LHCN-M2 (cell line): ENCODE measurements at places on chromosomes 7 and 10.

DNA sequence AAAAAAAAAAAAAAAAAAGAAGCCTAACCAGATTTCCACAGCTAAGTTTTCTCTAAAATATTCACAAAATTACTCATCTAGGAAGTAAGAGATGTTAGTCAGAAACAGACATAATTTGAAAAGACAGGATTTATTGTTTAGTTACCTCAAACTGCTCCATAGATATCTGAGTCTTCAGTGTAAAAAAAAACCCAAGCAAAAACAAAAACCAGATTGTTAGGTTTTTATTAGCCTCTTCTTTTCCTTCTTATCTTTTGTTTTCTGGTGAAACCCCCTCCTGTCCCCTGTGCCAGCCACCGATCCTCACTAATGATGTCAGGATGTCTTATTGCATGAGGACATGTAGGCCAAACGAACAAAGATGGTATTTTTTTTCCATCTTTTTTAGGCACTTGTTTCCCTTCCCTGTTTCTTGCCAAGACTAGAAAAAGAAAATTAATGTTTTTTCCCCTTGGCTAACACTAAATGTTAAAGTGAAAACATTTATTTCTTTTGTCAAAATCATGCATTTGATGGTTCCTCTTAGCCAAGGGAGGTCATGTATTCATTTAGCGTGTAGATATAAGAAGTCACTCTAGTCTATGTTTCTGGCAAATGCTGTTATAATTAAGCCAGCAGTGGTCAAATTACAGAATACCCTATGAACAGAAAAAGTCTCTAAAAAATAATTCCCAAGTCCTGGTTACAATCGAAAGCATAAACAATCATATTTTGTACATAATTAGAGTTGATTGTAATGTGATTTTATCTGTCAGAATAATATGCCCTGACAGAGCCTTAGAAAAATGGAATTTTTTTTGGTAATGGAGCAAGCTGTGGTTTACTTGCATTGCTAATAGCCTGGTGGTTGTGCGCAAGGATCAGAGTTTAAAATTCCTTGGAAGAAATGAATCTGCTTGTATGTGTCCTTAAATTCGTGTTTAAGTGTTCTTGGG lies 702.4 kb upstream of the FZD8 start:
- peak; percentile 29 for DNase-seq

- DNase-seq: no peak
Observed at GRCh38 chr10:107054469-107055156, 109.9 kb downstream of the SORCS1 start.

DNA sequence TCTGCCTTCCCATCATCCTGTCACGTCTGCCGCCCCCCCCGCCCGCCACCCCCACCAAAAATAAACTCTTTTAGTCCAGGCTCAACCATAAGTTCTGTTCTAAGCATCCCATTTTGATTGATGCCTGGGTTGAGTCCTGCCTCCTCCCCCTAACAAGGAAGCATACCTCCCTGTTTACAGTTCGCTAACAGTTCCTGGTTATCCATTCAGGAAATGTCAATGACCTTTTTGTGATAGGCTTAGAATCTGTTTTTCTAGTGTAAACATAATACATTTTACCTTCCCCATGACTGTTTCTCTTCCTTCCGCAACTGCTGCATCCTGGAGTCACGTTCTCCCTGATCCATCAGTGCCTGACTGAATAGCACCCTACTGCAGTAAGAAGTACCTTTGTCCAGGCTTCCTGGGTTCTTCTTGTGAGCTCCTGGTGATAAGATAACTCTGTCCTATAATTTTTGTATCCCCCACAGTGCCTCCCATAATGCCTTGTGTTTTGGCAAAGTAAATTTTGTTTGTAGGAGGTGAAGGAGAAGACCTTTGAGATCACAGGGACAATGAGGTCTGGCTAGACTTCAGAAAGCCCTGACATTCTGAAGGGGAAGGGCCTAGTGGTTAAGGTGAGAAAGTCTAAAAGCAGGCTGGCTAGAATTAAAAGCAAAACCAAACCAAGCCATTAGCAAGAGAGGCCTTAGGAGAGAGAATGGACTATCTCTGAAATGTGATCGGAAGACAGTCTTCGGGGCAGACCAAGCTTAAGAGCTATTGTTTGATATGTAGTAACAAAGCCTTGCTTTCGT lies 7.3 kb downstream of the AGFG2 start:
- DNase-seq: no peak

GRCh38 chr10:77939561-77940001 lies 13.0 kb upstream of the DLG5 start:
- DNase-seq: peak; percentile 54

- DNase-seq: peak; percentile 78
Observed at GRCh38 chr7:143512488-143513340, 35.0 kb downstream of the TAS2R41 start.

- DNase-seq: no peak
Observed at GRCh38 chr10:68092512-68092911, 16.8 kb upstream of the MYPN start.

DNA sequence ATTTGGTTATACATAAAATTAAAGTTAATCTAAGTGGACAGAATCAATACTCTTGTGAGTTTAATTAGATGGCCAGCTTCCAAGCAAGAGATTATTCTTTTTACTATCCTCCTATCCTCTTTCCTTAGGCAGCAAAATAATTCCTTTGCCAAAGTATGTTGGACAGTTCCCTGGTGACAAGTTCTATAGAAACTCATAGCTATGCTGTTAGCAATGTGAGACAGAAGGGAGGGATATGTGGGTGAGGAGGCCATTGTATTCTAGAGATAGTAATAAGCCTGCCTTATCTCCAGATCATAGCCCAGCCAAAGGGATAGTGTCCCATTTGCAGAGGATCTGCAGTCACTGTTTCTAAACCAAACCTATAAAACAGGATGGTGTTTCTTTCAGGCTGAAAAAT lies 181.6 kb upstream of the HDAC9 start:
- DNase-seq: no peak

- no peak for DNase-seq
Observed at GRCh38 chr7:141073641-141074161, at the start of gene TMEM178B. Gene TMEM178B (plus strand): TSS chr7:141074064.
